ENCODE measurements at places on chromosomes 7 and 10.
A peak's percentile ranks its signal among the peaks of the same experiment; 100 is the strongest.

DNA sequence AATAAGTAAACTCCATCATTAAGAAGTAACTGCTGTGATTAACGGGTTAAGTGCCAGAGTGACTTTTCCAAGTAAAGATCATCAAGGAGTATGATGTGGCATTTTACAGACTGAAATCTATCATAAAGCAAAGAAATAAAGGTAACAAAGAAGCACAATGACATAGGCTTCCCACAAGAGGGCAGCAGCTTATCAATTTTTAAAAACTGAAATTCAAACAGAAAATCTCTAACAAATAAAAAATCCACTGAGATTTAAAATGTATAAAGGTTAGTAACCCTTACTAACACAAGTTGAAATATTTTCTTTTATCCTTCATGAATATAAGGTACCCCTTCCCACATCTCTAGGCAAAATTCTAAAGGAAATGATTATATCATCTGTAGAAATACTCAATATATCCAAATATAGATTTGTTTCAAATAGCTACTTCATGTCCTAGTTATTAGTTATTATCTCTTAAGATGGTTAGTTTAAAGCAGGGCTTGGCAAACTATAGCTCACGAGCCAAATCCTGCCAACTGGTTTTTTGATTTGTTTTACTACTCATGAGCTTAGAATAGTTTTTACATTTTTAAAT lies 29.2 kb downstream of the FAM3C start:
- DNase-seq, result no peak

DNA sequence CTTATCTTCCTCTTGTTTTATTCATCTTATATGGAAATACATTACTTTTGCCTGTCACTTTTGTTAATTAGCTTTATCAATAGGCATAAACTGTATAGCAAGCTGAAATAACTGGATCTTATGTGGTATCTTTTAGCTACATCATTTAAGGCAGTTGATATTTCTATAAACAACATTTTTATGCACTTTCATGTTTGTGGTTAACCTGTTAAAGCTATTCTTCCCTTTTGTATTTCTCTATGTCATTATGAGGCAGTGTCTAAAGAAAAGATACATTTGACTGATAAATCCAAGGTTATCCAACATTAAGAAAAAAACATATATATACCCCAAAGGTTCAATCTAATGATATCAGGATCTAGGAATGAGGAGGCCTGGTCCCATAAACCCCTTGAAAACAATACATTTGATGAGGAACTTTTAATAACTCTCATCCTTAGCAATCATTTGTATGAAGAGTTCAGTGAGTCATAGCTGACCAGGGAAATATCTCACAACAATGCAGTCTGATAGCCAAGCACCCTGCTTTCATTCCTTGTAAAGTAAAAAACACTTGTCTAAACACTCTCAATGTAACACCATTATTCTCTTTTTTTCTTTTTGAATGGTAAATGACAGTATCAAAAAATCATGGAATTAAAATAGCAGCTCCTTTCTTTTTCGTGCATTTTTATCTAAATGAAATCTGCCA lies 300.9 kb downstream of the NEBL start:
- no peak for DNase-seq

DNA sequence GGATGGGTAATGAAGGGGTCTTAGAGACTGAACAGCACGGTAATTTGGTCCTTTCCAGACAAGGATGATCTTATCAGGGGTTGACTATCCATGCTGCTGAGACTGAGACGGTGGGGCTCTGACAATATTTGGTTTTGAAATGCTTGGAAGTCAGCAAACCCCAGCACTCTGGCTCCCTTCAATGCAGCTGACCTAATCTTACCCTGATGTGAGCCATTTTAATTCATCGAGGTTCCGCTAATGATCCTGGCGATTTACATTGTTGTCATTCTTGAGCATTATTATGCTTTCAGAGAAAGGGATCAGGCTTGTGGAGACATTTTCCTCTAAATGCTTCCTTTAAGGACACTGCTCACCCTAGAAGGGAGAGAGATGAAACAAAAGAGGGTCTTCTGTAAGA lies 114.6 kb upstream of the BMPER start:
- DNase-seq, result no peak

DNA sequence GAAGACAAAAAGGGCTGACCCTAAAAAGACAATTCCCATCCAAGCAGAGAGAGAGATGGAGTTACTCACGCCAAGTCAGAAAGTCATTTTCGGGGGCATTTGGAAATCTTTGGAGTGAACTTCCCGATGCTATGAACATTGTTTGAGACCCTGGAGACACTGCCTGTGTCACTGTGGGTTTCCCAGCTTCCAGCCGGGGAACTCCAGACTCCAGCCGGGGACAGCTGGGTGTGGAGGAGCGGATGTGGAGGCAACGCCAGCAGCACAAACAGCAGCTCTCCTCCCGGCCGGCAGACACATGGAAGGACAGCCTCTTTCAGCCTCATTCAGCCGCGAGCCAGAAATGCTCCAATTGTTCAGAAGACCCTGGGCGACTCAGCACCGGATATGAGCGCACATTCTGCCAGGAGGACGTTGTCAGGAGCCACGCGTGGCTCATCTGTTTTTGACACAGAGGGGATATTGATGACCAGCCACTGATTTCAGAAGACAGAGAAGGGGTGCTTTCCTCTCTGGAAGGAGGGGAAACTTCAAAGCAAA lies 97.6 kb downstream of the PRPF18 start:
- DNase-seq, result peak; percentile 56

DNA sequence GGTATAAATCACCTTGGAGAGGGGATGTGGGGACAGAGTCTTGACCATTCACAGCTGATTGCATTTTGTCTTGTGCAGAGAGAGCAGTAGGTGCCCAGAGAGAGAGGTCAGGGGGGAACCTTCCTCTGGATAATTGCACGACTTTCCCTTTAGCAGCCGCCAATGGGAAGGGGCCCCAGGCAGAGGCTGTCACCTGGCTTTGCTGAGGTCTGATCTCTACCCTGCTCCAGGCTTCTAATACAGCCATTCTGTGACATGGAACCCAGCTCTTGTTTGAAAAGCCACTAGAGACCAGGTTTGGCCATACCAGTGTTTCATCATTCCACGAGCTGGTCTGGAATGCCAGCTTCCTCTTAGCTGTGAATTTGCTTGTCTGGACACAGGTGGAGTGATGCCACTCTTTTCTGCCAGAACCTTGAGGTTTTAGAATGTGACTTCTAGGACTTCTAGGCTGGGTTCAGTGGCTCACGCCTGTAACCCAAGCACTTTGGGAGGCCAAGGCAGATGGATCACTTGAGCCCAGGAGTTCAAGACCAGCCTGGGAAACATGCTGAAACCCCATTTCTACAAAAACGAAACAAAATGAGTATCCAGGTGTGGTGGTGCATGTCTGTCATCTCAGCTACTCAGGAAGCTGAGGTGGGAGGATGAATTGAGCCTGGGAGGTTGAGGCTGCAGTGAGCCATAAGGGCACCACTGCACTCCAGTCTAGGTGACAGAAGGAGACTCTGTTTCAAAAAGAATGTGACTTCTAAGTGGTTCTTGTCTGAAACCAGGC lies 159.9 kb downstream of the CAMK1D start:
- DNase-seq, result no peak

DNA sequence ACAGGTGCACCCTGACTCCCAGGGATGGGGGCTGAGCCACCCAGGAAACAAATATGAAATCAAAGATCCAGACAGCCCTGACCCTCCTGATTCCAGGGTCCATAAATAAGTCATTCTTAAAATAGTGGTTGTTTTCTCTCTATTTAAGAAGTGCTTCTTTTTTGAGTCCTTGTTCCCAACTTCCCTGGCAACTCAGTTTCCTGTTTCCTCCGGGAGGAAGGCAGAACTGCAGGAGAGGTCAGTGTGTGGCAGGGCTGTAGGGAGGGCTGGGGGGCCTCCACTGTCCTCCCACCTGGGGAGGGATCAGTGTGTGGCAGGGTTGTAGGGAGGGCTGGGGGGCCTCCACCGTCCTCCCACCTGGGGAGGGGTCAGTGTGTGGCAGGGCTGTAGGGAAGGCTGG lies 88.7 kb upstream of the PDGFA start:
- DNase-seq, result peak; percentile 14

DNA sequence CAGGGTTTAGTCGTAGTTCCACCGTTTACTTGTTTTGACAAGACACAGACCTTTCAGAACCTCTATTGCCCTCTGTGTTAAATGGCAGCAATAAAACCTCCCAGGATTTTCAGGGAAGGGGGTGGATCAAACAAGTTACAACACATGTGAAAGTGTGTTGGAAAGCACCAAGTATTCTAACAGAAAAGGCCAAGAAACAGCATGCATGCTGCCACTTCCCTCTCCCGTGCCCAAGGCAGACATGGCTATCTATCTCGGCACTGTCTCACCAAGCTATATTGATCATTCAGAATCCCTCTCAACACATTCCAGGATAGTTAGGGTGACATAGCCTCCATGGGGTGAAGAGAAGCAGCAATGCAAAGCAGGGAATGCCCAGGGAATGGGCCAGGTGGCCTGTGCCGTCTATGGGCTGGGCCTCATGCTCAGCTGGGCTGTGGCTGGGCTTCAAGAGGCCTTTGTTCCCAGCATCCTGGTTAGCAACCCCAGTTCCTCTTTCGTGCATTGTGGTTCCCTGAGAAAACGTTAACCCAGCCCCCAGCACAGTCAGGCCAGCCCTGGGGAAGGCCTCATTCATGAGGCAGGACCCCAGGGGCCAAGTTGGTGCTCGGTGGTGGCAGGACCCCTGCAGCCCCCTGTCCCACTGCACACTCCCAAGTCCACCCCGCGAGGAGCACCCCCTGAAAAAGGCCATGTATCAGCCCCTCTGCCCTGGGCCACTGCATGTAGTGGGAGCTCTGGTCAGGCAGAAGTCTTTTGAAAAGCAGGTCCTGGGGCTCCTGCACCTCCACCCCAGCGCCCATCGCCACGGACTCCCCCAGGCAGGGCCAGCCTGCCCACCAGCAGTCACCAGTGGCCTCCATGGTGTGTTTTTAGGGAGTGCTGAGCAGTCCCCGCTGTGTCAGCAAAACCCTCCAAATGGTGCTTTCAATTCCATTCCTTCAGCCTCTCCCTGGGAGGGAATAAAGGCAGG lies 25.5 kb downstream of the VSIR start:
- no peak for DNase-seq

GRCh38 chr7:37100735-37101331 lies 347.8 kb downstream of the ELMO1 start:
- peak; percentile 40 for DNase-seq

- no peak for DNase-seq
Measured at GRCh38 chr10:12160664-12161063, 31.2 kb downstream of the SEC61A2 start.

DNA sequence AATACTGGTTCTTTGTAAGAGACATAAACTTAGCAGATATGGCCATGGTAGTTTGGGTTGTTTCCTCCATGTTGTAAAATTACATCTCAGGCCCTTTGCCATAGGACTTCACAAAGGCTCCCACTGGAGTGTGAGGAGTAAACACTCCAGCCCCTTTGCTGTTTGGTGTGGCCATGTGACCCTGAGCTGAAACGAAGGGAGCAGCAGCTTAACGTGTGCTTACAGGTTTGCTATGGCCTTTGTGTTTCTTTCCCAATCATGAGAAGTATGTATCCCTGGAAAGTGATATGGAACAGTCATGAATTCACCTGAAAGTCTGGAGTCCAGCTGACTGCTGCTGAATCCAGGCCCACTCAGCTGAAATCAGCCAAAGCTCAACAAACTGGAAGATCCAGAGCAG lies 23.8 kb upstream of the SFTPA1 start:
- no peak for DNase-seq

- DNase-seq, result no peak
Measured at GRCh38 chr7:151869455-151869854, 7.5 kb downstream of the PRKAG2 start.

GRCh38 chr10:6743291-6743849 lies 163.3 kb upstream of the PRKCQ start:
- no peak for DNase-seq

- no peak for DNase-seq
Measured at GRCh38 chr10:31958856-31959255, 30.2 kb upstream of the ARHGAP12 start.

DNA sequence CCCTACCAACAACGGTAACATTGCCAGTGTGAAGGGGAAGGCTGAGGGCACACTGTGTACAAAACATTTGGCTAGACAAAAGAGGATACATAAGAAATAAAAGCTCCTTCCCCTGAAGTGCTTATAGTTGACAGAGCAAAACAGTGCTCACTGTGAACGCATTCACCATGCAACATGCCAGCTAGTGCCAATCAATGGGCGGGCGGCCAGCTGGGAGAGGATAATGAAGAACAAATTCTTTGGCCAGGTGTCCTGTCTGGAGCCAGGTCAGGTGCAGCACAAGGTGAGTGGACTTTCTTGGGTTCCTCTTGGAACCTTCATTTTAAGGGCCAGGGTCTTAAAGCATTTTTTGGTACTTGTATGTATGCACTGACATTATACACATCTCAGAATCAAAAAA lies 106.1 kb downstream of the ICA1 start:
- no peak for DNase-seq

DNA sequence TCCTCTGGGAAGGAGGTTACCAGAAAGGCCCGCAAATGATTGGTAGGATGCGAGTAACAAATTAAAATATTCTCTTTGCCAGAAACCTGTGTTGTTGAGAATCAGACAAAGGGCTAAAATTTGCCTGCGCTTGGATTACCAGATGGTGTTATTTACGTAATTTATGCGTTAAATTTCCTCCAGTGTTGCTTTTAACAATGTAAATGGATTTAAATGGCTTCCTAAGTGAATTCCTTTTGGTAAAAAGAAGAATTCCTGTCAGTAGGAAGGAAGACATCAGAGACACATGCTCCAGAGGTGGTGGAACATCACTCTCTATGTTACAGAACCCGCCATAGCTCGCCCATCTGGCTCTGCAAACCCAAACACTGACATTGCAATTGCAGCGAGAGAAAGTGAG lies 520.6 kb downstream of the GALNT17 start:
- DNase-seq, result no peak

DNA sequence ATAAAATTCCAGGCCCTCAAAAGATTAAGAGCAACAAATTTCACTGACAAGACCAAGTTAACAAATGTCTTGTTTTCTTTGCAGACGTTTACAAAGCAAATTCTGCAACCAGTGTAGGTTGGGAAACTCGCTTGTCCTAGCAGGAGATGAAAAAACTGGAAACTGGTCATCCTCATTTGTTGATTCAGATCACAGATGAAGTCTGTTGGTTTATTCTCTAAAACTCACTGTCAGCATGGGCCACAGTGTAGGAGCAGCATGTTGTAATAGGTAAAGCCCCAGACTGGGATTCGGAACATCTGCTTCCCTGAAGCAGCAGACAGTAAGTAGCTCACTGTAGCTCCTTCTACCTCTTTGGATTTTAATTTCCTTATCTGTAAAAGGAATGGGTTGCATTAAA lies 31.5 kb downstream of the PANK1 start:
- no peak for DNase-seq

GRCh38 chr10:126209451-126209850 lies 178.8 kb downstream of the ADAM12 start:
- DNase-seq, result no peak

DNA sequence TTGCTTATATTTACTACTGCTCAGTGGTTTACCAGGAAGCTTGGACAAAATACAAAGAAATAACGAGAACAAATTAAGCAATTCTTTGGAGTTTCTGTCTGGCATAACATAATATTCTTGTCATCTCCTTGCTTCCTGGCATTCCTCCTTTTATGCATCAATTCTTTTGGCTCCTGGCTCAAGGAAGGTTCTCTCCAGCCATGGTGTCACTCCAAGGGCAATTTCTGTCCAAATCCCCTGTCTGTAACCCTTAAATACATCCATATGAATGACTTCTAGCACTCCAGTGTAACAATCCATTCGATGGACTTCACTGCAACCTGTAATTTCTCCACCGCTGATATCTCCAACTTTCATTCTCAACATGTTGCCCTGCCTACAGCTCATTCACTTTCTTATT lies 617.7 kb upstream of the ANKRD30A start:
- no peak for DNase-seq

- DNase-seq, result no peak
Measured at GRCh38 chr10:76080451-76080850, 649.0 kb downstream of the LRMDA start.

Measured in mucosa of descending colon (tissue), 3 donors.